WTC11 (cell line): ENCODE measurements at places on chromosomes 7 and 10. TPM values are rescaled to one million over a fixed set of nuclear protein-coding genes. Genes with fewer than 3 reads are reported as not detected.

DNA sequence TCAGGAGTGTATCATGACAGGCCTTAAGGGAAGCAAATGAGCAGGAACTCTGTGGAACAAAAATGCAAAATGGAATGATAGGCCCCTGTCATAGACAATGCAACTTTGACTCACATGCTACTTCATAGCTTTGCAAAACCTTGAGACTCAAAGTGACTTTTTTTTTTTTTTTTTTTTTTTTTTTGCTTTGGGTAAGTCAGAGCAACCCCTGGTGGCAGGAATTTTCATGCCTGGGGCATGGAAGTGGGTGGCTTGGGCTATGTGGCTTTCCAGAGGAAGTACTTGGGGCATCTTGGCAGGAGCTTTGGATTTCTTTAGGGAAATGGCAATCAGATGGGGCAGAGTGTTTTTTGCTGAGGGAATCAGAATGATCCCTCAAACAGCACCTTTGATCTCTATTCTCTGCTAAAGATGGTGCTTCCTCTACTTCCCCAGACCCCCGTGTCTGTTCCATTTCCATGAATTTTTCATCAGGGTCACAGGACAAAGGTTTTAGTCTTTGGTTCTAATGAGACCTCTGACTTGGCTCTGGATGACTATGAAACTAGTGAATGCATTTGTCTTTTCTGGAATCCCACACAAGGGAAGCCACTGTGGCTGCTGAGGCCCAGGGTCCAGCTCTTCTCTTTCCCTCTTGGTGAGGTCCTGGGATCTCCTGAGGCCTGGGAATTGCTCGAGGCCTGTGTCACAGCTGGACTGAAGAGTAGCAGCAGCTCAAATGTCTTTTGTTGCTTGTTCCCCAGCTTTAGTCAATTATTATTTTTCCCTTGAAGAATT lies 62.8 kb downstream of the TACC2 start:
- H3K27me3 ChIP-seq, result no peaks in the 10 kb centered on the region; the same call in 1 of the 2 replicates
- no peak overlapping the region for H3K4me3 ChIP-seq
- no peaks in the 10 kb centered on the region for H3K36me3 ChIP-seq
- peak; percentile 69 for DNase-seq

The IFIT1B gene
- not detected in 3 replicates for total RNA-seq

The DUS4L gene
- total RNA-seq, result 10.0 to 15.3 TPM (median 10.4 TPM) in 3 replicates

The LOXL4 gene
- 0.07 to 0.35 TPM (median 0.21 TPM) in 3 replicates for total RNA-seq

DNA sequence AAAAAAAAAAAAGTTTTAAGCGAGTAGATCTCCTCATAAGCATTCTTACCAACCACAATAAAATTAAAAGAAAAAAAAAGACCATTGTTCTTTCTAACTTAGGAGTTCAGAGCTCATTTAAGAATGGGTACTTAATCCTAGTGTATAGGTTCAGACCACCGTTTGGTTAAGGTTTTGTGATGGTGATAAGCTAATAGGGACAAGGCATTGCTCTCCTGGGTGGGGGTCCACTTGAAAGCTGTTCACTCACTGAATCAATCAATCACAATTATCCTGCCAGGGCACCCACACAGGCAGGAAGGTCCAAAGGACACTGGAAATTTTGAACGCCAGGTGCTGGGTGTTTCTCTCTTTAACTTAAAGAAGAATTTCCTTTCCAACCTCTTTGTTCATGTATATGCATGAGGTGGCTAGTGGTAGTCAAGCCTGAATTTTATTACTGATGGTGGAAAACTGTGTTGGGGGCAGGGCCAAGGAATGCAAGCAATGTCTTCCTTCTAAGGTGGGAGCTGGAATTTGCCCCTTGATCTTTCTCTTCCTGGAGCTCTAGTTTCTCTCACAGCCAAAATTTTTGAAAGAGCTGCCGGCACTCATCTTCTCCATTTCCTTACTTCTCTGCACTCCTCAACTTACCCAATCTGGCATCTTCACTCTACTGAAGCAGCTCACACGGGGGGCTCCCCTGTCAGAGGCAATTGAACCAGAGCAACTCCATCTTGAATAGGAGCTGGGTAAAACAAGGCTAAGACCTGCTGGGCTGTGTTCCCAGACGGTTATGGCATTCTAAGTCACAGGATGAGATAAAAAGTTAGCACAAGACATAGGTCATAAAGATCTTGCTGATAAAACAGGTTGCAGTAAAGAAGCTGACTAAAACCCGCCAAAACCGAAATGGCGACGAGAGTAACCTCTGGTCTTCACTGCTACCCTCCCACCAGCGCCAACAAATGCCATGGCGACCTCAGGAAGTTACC lies 7.5 kb upstream of the FAM131B start:
- peaks cover 6% of the 10 kb centered on the region for H3K27me3 ChIP-seq
- H3K36me3 ChIP-seq, result no peaks in the 10 kb centered on the region
- peak overlapping the region; percentile 20 for H3K4me3 ChIP-seq
- peak overlapping the region; percentile 88 for H3K27ac ChIP-seq

DNA sequence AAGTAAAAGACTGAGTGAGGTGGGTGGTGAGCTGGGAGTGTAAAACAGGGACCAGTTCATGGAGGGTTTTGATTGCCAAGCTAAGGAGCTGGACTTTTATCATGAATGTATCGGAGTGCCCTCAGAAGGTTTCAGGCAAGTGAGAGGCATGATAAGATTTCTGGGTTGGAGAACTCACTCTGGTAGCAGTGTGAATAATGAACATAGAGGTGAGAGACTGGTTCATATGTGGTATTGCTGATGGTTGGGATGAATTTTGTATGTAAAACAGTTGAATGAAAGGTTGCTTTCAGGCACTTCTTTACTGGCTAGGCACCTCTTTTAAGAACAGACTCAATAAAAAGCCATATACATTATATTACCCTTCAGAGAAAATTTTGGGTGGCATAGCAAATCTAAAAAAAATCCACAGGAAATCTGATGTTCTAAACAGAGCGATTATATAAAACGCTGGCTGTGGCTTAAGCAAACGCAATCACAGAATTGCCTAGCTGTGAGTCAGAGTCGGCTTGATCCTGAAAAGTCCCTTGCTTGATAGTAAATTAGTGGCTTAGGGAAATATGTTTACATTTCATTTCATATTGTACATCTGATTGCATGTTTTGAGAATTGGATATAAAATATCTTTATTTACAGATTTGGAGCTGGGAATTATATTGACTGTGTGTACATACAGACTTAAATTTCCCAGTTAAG lies 92.9 kb upstream of the HDAC9 start:
- no peak for DNase-seq
- H3K4me1 ChIP-seq, result peaks cover 39% of the 10 kb centered on the region

The ATRNL1 gene
- 25.0 to 28.7 TPM (median 26.7 TPM) in 3 replicates for total RNA-seq

DNA sequence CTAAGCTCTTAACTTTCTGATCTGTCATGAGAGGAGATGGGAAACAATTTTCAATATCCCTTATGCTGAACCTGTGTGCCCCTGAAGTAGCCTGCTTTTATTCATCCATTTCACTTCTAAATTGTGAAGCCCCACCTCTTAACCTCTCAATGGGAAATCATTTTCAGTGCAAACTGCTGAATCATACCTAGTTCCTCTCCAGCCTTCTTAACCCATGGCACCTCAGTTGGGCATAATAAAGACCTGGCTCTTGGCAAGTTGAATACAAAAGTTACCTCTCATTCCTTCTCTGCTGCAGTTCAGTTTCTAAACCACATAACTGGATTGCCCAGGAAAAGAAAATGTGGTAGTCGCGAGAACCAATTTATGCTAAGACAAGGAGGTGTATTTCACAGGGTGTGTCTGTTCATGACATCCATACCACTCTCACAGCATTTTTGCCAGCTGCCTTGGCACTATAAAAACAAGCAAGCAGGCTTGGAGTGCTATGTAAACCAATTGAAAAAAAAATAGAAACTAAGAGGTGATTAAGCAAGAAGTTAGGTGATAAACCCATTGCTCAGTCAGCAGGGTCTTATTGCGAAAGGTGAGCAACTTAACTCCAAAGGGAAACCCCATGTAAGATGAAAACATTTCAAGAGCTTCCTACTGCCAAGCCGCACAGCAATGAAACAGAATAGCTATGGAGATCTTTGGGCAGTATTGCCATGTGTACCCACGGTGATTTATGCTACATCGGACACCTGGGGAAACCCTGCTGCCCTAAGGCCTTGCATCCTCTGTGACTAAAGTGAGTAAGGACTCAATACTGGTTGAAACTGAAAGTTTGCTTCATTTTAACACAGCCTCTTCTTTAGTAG lies 57.0 kb upstream of the DKK1 start:
- H3K27me3 ChIP-seq, result no peaks in the 10 kb centered on the region
- no peaks in the 10 kb centered on the region for H3K36me3 ChIP-seq
- no peak overlapping the region for H3K4me3 ChIP-seq
- peak overlapping the region; percentile 19; the same call in 1 of the 2 replicates for H3K27ac ChIP-seq
- no peak for DNase-seq

The SPAM1 gene
- not detected in 3 replicates for total RNA-seq

The PSMG3 gene
- 33.3 to 50.7 TPM (median 45.9 TPM) in 3 replicates for total RNA-seq

GRCh38 chr10:118723466-118723865 lies 31.3 kb downstream of the CACUL1 start:
- DNase-seq, result no peak
- no peaks in the 10 kb centered on the region for H3K4me1 ChIP-seq
- peaks cover 4% of the 10 kb centered on the region for H3K36me3 ChIP-seq
- H3K27me3 ChIP-seq, result no peaks in the 10 kb centered on the region
- no peak overlapping the region for H3K4me3 ChIP-seq

- no peak for DNase-seq
- no peaks in the 10 kb centered on the region for H3K36me3 ChIP-seq
- H3K27ac ChIP-seq, result no peak overlapping the region
- peaks cover 1% of the 10 kb centered on the region for H3K27me3 ChIP-seq
- H3K4me1 ChIP-seq, result peaks cover 13% of the 10 kb centered on the region
These were observed 97.5 kb downstream of the POU6F2 start for GRCh38 chr7:39075210-39075609.

The BICC1 gene
- 0.61 to 0.85 TPM (median 0.78 TPM) in 3 replicates for total RNA-seq

DNA sequence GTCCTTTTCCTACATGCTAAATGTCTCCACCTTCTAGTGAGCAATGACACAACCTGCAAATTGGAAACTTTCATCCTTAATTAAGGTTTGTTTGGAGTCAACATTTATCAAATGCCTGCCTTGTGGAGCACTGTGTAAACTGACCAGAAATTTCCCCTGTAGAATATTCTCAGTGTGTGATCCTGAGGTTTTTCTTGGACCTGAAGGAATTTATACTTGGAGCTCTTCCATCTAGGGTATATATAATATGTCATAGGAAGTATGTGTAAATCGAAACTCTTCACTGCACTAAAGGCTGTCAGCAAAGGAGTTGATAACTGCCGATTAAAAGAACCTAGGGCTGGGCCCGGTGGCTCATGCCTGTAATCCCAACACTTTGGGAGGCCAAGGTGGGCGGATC lies 152.4 kb downstream of the NSUN6 start:
- H3K4me1 ChIP-seq, result peaks cover 15% of the 10 kb centered on the region
- no peak overlapping the region for H3K4me3 ChIP-seq
- H3K36me3 ChIP-seq, result no peaks in the 10 kb centered on the region

DNA sequence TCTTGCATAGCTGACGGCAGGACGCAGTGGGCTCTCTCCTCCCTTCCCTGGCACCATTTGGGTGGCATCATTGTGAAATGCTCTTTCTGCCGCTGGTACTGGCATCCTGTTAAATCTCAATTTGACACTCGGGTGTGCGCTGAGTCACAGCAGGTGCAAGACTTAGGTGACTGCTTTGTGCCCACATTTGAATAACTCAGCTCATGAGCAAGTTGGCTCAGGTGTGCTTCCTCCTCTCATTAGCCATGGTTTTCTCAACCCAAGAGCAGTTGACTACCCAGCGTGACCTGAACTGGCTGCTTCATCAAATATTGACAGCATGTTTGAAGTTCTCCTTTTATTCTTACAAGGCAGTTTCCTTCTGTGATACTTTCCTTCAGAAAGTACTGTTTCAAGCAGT lies 24.6 kb upstream of the NFE2L3 start:
- DNase-seq, result no peak
- H3K27me3 ChIP-seq, result peaks cover 4% of the 10 kb centered on the region; the same call in 1 of the 2 replicates
- no peak overlapping the region for H3K4me3 ChIP-seq
- H3K4me1 ChIP-seq, result no peaks in the 10 kb centered on the region

GRCh38 chr7:132395361-132395760 lies 180.9 kb downstream of the PLXNA4 start:
- H3K27me3 ChIP-seq, result no peaks in the 10 kb centered on the region
- DNase-seq, result no peak
- H3K36me3 ChIP-seq, result no peaks in the 10 kb centered on the region
- H3K27ac ChIP-seq, result no peak overlapping the region
- H3K4me1 ChIP-seq, result peaks cover 9% of the 10 kb centered on the region

DNA sequence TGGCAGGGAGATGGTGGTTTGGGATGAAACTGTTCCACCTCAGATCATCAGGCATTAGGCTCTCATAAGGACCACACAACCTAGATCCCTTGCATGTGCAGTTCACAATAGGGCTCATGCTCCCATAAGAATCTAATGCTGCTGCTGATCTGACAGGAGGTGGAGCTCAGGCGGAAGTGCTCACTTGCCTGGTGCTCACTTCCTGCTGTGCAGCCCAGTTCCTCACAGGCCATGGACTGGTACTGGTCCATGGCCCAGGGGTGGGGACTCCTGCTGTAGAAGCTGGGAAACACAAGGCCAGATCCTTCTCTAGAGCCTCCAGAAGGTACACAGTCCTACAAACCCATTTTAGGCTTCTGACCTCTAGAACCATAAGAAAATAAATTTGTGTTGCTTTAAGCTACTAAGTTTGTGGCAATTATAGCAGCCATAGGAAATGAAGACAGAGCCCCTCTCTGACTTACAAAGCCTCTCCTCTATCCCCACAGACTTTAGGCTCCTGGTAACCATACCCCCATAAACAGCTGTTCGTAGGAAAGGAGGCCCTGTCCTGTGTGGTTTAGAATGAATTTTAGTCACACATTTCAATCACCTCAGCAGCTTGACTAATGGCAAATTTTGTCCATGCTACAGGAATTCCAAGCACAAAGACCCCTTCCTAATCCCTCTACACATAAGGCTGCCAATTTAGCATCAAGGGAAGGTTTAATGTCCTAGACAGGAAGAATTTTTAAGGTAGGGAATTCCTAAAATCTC lies 206.1 kb upstream of the PHYHIPL start:
- peaks cover 47% of the 10 kb centered on the region for H3K4me1 ChIP-seq
- H3K4me3 ChIP-seq, result no peak overlapping the region
- H3K27ac ChIP-seq, result no peak overlapping the region
- no peaks in the 10 kb centered on the region for H3K36me3 ChIP-seq
- DNase-seq, result no peak
- H3K27me3 ChIP-seq, result peaks cover 48% of the 10 kb centered on the region

GRCh38 chr7:17772581-17773288 lies 167.6 kb downstream of the SNX13 start:
- no peak overlapping the region for H3K27ac ChIP-seq
- H3K36me3 ChIP-seq, result no peaks in the 10 kb centered on the region
- no peak overlapping the region for H3K4me3 ChIP-seq
- DNase-seq, result no peak
- H3K27me3 ChIP-seq, result no peaks in the 10 kb centered on the region
- peaks cover 28% of the 10 kb centered on the region for H3K4me1 ChIP-seq
